ENCODE measurements at places on chromosomes 1 and 21.
A peak's percentile ranks its signal among the peaks of the same experiment; 100 is the strongest.

GRCh38 chr1:22485431-22485830 is 33.8 kb downstream of the ZBTB40 start:
- DNase-seq: no peak

DNA sequence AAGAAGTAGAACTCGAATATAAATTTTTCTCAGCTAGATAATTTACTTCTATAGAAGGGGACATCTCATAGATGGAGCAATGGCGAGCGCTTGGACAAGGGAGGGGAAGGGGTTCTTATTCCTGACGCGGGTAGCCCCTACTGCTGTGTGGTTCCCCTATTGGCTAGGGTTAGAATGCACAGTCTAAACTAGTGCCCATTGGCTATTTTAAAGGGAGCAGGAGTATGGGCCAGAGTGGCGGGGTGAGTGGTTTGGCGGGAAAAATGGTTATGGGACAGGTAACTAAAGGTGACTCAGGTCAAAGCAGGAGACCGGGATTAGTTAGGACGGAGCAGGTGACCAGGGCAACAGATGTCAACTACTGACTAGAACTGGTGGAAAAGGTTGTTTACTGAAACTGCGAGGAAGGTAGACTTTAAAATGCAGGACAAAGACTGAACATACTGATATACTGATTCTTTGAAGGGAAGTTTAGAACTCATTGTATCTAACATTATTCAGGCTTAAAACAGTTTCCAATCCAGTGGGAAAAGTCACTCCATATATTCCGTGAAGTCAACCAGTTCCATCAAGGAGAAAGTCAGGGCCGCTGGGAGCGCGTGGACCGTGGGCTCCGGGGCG is 940 bp upstream of the ATAD3A start:
- peak; percentile 45 for DNase-seq

GRCh38 chr1:90074137-90074536 is 79.2 kb downstream of the ZNF326 start:
- DNase-seq: no peak

DNA sequence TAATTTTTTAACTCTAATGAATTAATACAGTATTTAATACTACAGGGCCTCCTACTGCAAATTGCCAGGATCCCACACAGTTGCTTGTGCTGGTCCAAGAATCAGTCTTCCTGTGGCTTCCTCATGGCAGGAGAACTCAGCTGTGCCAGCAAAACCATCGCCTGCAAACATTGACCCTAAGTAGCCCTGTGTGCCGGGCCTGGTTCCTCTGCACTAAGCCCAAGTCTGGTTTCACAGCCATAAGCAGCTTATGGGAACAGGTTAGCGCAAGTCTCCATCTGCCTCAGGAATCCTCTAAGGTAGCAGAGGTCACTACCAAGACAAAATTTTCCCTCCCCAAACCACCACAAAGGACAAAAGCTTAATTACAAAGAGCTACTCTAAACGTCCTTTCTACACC is 216.6 kb downstream of the PLA2G4A start:
- no peak for DNase-seq

- no peak for DNase-seq
These were observed 210.6 kb upstream of the ADGRL2 start for GRCh38 chr1:81590171-81590570.

DNA sequence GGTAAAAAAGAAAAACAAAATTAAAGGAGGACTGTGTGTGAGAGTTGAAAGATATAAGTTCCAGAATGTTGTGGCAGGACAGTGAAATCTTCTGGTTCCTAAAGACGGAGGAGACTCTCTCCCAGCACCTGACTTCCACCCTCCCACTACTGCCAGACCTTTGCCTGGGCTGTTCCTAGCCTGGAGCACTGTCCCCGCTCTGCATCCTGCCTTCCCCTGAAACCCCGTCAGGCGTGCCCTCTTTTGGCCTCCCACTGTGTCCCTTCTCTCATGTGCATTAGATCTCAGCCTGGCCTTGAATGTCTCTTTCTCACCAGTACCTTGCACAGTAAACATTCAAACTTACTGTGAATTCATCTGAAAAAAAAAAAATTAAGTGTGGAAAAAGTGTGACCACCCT is 74.1 kb downstream of the VPS26C start:
- DNase-seq: no peak

DNA sequence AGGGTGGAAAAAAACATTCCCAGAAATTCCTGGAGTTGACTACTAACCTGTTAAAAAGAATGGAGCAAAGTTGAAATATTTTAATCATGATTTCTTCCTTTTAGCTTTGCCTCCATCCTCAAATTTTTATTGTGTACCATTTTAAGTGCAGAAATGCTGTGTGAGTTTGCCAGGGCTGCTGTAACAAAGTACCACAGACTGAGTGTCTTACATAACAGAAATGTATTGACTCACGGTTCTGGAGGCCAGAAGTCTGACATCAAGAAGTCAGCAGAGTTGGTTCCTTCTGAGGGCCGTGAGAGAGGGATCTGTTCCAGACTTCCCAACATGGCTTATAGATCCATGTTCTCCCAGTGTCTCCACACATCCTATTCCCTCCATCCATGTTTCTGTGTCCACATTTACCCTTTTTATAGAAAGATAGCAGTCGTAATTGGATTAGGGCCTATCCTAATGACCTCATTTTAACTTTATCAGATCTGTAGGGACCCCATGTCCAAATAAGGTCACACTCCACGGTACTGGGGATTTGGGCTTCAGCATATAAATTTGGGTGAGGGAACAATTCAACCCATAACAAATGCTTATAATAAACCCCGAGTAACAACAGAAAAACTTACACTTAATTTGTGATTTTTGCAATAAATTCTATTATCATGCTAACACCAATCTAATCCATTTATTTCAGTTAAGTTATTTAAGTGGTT is 12.7 kb downstream of the SNX7 start:
- DNase-seq: no peak

GRCh38 chr1:198326915-198327314 is 170.1 kb downstream of the NEK7 start:
- DNase-seq: no peak

GRCh38 chr1:40921522-40921921 is 58.0 kb upstream of the CTPS1 start:
- DNase-seq: no peak

DNA sequence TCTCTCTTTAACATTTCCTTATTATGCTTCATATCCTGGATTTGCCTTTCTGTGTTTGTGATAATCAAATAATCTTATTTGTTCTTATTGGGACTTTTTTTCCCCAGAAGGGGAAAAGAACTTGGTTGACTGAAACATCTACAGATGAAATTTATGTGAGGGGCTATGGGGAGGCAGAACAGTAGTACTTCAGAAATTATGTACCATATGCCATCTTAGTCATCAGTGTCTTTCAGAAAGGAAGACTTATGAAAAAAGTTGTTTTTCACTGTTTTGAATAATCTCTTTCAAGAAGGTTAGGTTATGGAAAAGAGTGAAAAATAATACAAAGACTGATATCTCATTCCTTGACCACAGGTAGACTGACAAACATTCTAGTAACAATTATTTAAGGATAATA is 30.2 kb upstream of the TRAF5 start:
- DNase-seq: peak; percentile 25

DNA sequence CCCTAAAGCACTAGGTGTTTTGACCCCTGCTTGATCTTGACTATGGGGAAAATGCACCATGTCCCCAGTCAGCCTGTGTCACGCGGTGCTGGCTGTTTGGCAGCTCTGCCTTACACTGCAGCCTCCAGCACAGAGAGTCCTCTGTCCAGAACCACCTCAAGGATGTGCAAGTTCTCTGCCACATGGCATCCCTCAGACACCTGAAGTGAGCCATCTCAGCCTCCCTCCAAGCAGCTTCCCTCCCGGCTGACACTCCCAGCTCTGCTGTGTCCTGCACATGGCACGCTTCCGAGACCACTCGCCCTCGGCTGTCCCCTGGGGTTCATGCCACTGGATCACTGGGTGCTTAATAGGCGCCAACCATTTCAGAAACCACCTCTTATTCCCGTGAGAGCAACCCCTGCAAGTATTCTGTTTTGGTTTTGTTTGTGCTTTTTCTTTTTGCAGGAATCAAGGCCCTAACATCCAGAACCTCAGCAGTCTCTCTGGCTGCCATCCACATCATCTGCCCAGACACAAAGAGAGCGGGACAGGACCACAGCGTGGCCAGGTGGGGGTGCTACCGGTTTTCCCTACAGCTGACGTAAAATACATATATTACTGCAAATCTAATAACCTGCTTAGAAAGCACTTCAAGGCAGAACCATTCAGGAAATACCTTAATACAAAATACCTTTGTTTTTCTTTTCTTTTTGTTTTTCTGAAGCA is 45.7 kb downstream of the CAPZB start:
- no peak for DNase-seq

DNA sequence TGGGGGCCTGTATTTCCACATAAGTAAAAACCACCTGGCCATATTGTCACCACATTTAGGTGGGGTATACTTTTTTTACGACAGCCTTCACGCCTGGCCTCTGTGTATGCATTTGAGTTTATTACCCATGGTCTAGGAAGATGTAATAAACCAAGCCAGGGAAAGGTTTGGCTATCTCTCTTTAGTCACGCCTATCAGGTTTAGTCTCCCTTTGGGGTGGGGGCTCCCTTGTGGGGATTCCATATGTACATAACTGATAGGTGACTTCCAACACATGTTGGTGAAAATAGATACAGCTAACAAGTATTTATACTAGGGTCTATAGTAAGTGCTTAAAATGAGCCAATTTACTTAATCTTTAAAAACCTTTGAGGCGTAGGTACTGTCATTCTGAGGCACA is 4.2 kb downstream of the YBX1 start:
- DNase-seq: no peak

DNA sequence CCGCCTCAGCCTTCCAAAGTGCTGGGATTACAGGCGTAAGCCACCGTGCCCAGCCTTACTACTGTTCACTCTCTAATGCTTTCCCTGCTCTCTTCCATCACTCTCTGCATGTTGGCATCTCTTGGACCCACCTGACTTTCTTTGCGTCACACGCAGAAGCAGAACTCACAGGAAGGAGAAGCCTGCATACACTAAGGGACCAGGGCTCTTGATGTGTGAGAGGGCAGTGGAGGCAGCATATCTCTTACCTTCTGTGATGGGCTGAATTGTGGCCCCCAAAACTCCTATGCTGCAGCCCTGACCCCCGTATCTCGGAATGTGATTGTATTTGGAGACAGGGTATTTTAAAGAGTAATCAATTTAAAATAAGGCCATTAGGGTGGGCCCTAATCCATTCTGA is 26.7 kb upstream of the SLAMF9 start:
- DNase-seq: no peak

DNA sequence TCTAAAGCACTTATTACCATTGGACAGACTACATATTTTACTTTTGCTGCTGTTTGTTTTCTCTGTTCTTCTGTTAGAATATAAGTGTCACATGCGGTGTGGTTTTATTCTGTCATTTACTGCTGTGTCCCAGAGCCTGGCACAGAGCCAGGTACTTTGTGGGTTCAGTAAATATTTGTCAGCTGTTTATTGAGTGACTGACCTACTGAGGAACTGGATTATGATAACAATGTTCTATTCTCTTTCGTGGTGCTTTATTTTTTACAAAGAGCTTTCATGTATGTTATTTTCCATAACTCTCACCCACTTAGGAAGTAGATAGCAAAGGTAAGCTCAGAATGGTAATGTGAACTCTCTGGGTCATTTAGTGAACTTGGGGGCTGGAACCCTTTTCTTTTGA is 118.8 kb downstream of the RWDD3 start:
- DNase-seq: no peak

DNA sequence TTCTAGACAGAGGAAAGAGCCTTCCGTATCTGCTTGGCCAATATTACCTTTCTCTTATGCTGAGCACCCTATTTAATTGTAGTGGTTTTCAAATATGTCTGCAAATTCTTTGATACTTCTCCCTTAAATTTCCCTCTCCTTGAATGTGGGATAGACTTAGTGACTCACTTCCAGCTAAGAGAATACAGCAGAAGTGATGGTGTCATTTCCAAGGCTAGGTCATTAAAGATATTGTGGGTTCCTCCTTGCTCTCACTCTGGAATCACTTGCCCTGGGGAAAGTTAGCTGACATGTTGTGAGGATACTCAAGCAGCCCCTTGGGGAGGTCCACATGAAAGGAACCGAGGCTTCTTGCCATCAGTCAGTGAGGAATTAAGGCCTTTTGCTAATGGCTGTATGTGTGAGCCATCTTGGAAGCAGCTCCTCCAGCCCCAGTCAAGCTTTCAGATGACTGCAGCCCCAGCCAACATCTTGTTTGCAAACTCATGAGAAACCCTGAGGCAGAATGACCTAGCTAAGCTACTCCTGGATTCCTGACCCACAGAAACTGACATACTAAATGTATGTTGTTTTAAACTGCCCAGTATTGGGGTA is 8.1 kb upstream of the CITED4 start:
- no peak for DNase-seq

DNA sequence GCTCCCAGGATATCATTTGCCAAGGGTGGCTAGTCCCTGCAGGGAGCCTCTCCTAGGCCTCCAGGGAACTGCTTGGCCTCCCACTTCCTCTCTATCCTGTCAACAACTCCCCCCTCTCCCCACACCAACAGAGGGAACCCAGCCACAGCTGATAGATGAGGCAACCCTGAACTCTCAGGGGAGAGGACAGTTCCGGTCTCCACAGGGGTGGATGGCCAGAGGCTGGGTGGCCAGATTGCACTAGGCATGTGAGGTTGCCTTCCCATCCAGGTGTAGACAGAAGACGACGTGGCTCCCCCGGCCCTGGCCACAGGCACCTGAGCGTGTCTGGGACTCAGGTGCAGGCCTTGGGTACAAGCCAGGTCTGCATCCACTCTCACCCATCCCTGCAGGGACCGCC is 53.3 kb downstream of the TOR1AIP2 start:
- DNase-seq: no peak

GRCh38 chr1:112620377-112620695 is 704 bp downstream of the CAPZA1 start:
- DNase-seq: no peak
